ENCODE measurements at places on chromosomes 6 and 20.

- DNase-seq = no peak
Observed at GRCh38 chr6:50361641-50362331, 312.1 kb upstream of the DEFB112 start.

DNA sequence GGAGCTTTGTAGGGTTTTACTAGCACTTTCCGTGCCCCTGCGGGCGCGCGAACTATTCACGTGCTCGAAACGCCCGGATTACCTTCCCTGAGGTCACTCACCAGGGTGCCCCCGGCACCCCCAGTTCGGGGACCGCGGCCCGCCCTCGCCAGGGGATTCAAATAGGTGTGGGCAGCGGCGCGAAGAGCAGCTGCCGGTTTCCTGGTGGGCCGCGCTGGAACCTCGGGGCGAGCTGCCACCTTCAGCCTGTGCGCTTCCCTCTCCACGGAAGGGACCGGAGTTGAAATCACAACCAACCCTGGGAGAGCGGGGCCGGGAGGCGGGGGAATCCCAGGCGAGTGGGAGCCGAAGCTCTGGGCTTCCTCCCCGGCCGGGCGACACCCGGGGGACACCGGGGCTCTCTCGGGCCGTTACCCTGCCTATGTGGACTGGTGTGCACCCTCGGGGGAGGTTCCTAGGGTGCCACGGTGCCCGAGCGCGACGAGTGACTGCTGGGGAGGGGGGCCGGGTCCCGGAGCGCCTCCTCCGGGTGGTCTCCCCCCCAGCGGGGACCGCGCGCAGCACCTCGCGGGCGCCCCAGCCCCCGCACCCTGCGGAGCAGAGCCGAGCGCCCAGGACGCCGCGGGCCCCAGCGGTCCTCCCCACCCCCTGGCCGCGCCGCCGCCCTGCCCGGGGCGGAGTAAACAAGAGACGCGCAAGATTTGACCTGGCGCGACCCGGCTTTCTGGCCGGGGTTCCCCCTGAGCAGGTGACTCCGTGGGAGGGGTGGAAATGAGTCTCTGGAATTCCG lies 2.1 kb upstream of the HIVEP2 start:
- peak; percentile 54 for DNase-seq

DNA sequence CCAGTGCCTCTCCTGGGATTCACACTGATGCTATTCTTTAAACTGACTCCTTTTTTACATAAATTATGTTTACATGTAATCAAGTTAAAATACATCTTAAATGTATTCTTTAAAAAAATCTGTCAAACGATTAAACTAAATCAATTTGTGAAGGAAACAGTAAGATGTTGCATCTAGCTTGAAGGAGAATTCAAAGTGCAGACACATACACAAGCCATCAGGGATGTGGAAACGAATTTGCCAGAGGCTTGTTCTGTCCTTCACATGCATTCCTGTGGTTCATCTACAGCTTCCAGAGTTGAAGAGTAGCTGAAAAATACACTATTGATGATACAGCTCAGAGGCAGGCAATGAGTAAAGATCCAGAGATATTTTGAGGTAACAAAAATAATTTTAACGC lies 7.3 kb upstream of the BPIFB3 start:
- no peak for DNase-seq

- no peak for DNase-seq
Observed at GRCh38 chr20:16209951-16210361, 363.3 kb downstream of the KIF16B start.

GRCh38 chr6:133983099-133983939 lies 30.3 kb downstream of the TBPL1 start:
- peak; percentile 24 for DNase-seq

DNA sequence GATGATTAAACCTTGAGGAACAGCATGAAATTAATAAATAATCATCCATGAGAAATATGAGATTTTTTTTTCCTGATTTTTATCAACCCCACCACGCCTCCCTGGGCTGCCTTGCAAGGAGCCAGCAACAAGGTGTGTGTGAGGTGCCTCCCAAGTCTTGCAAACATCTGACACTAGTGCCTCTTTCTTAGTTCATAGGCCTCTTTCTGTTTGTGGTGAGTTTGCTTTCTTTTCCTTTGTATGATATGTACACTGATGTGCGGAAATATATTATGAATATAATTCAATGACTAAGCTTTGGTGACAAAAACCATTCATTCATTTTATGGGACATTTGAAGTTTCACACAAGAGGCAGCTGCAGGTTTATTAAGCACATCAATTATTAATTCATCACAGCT lies 63.2 kb upstream of the SYNDIG1 start:
- DNase-seq = no peak

GRCh38 chr6:150099953-150100352 lies 31.0 kb upstream of the ULBP3 start:
- no peak for DNase-seq

DNA sequence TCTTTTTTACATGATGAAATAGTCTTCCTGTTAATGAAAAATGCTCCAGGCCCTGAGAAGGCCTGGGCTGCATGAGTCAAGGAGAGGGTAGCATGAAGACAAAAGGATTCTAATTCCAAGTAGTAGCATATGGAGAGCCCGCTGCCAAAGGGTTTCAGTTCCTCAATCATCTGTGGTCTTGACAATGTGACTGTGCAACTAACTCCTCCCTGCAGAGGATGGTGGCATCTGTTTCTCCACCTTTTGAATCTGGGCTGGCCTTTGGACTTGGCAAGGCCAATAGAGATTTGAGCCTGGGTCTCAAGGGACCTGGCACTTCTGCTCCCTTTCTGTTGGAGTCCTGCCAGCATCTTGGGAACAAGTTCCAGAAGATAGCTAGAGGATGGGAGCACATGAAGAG lies 35.1 kb upstream of the ANKEF1 start:
- DNase-seq = no peak

DNA sequence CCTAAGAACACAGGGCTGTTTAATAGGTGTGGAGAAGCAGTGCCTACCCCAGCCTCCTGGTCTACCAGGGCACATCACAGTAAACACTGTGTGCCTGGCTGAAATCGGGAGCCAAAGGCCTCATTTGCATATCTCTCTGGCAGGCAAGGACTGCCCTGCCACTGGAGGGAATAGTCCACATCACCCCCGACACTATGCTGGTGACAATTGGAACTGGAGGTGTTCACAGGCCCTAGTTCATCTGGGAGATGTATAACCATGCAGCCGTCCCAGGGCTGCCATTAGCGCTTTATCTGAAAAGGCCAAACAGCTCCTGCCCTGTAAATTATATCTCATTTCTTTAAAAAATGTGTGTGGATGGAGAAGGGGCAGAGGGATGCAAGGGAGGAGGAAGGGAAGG lies 150.3 kb downstream of the LINC00237 start:
- no peak for DNase-seq

GRCh38 chr6:31821301-31822035 lies 6.1 kb upstream of the HSPA1B start:
- no peak for DNase-seq

DNA sequence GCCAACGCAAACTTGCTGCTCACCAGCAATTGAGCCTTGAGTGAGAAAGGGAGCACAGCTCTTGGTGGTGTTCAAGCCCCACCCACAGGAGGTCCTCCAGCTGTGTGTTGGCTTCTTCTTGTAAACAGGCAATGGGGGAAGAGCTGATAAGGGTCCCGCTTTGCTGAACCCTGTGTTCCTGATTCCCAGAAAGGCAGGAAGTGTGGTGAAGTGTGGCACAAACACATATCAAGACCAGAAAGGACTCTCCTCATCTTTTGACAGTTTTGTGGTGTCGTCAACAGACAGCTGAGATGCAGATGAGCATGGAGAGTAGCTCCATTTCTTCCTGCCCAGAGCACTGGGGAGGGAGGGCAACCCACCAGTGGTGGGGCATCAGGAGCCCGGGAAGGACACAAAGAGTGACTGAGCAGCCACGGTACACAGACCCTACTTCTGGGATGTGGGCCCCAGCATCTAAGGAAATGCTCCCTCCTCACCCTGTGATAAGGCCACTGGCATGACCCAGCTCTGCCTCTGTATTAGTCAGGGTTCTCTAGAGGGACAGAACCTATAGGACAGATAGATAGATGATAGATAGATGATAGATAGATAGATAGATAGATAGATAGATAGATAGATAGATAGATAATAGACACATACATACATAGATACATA lies 188.9 kb upstream of the TAB2 start:
- no peak for DNase-seq

- DNase-seq = no peak
Observed at GRCh38 chr6:16367571-16367970, 129.2 kb downstream of the GMPR start.

- DNase-seq = no peak
Observed at GRCh38 chr6:12841619-12842018, 125.1 kb downstream of the PHACTR1 start.

GRCh38 chr6:12890171-12890790 lies 173.7 kb downstream of the PHACTR1 start:
- DNase-seq = no peak

DNA sequence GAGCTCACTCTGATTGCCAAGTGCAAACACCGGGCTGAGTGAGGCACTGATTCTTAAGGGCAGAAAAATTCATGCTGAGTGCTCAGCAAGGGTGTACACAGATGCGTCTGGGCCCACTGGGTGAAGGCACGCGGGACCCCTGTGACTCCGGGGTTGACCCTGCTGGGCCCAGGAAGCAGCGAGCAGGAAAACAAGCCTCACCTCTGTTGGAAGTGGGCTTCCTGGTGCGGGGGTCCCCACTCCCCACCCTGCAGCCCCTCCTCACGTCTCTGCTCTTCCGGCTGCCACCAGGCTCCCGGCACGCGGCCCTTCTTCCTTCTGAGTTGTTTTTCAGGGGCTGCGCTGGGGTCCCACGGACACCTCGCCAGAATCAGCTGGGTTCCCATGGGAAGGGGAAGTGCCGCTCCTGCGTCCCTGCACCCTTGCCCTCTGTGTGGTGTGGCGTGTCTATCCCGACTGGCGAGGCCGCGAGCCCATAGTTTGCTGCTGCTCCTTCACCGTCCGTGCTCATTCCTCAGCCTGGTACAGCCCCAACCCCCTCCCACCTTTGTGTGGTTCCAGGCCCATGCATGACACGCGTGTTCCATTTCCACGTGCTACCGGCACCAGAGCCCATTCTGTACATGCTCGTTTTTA lies 80.6 kb upstream of the BHLHE23 start:
- no peak for DNase-seq

DNA sequence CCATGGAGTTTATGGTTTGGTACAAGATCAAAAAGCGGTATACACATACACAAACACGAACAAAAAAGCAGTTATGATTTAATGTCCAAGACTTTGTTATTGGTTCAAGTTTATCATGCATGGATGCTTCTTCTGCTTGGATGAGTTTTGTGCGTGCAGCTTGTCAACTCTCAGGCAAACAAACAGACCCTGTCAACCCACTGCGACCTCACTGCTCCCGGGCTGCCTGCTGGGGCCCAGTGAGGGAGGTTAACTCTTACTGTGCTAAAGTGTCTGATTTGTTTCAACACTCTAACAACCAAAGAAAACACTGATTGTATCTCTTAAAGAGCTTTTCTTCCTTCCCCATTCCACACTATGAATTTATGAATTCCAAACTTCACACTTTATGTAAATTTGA lies 26.8 kb upstream of the DDR1 start:
- no peak for DNase-seq

- no peak for DNase-seq
Observed at GRCh38 chr6:39574991-39575390, 150.2 kb downstream of the KIF6 start.

GRCh38 chr6:165118736-165119135 lies 190.7 kb downstream of the C6orf118 start:
- no peak for DNase-seq

- DNase-seq = no peak
Observed at GRCh38 chr20:31644701-31645100, 7.0 kb downstream of the COX4I2 start.

GRCh38 chr6:137846274-137846673 lies 20.8 kb upstream of the TNFAIP3 start:
- no peak for DNase-seq

DNA sequence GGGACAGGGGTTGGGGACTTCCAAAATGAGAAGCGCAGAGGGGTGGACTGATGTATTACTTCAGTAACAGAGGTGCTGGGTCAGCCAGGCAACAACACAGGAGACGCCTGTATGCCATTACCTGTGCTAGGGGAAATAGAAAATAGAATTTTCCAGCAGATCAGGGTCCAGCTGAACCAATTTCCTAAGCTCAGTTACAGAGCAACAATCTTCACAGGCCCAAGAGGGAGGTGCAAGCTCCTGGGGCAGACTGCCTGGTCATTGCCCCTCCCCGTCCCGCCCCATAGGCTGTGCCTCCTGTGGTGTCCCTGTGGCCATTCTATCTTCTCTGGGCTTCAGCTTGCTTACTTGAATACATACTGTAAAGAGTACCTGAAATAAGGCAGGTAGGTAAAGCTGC lies 3.7 kb downstream of the KCNK5 start:
- no peak for DNase-seq

GRCh38 chr6:169960886-169961611 lies 209.6 kb downstream of the ERMARD start:
- DNase-seq = no peak

DNA sequence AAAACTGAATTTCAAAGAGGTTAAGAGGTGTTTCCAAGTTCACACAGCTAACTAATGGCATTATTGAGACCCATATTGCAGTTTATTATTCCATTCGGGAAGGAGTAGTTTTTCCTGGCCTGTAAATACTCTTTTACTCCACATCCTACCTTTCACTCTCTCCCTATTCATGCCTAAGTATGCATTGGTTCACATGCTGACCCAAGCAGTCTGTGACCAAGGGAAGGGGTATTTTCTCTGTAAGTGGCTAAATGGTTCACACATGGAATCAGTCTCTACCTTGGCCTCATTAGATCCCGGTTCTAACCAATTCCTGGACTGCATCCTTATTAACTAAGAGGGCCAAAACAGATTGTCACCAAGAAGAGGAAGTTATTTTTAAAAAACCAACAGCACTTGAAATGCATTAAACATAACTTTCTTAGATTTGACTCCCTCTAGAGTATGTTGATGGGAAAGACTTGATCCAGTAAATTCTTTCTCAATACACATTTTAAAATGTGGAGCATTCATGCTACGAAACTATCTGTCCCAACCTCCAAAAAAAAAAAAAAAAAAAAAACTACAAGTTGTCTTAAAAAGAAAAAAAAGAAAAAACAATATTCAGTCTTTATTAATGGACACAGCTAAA lies 17.8 kb upstream of the RSPO3 start:
- DNase-seq = no peak

All from stimulated activated CD8-positive, alpha-beta memory T cell treated with anti-CD3 and anti-CD28 coated beads, Interleukin-4, amount 100 ng/mL, for 1 hour (primary cell).